ENCODE measurements at places on chromosomes 12 and 14.
A peak's percentile ranks its signal among the peaks of the same experiment; 100 is the strongest.

DNA sequence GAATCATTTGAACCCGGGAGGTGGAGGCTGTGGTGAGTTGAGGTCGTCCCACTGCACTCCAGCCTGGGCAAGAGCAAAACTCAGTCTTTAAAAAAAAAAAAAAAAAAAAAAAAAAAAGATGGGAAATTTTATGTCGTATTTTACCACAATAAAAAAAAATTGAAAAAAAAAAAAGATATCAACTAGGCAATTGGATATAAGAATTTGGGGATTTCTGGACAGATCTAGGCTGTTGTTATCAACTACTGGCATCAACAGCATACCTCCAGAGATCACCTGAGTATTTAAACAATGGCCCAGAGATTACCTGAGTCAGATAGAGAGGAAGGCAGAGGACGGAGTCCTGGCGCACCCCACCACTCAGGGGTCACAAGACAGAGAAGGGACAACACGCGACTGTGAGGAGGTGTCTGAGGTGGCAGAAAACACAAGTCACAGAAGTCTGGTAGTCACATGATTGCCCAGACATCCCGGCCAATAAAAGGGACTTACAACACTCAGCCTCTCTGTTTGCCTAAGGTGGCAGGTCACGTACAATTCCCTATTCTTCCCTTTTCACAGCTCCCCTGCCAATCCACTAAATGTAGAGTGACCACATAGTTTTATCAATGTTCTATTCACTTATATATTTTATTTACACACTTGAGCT is 1.8 kb downstream of the SPRING1 start:
- ATAC-seq = no peak

DNA sequence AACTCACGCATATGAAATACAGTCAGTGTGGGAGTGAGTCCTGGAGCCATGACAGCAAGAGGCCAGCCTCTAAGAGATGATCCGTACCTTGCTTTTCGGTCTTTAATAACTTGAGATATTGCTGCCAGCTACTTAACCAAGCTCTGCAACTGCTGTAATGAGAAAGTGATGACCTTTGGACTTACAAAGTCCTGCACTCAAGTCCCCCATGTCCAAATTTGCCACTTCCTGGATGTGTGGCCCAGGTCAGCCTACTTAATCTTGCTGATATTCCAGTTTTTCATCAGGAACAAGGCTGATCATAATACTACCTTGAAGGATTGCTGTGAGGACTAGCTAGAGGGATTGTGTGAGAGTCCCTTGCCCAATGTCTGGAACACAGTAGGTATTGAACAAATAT is 33.8 kb upstream of the DUSP6 start:
- ATAC-seq = no peak

DNA sequence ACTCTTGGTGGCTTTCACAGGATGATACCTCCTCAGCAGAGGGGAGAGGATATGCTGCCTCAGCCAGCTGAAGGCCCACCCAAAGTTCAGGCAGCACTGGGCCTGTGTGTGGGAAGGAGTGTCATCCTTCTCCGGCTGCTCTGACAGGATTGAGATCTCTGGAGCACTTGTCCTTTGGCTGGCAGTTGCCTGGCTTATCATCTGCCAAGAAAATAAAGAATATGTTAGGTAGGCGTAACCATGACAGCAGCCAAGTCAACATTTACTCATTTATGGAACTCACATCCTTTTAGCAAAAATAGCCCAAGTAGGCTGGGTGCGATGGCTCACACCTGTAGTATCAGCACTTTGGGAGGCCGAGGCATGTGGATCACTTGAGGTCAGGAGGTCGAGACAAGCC is 68.5 kb downstream of the PPFIBP1 start:
- peak; percentile 73 for ATAC-seq

- no peak for ATAC-seq
Measured at GRCh38 chr14:34056046-34056445, 105.2 kb upstream of the EGLN3 start.

DNA sequence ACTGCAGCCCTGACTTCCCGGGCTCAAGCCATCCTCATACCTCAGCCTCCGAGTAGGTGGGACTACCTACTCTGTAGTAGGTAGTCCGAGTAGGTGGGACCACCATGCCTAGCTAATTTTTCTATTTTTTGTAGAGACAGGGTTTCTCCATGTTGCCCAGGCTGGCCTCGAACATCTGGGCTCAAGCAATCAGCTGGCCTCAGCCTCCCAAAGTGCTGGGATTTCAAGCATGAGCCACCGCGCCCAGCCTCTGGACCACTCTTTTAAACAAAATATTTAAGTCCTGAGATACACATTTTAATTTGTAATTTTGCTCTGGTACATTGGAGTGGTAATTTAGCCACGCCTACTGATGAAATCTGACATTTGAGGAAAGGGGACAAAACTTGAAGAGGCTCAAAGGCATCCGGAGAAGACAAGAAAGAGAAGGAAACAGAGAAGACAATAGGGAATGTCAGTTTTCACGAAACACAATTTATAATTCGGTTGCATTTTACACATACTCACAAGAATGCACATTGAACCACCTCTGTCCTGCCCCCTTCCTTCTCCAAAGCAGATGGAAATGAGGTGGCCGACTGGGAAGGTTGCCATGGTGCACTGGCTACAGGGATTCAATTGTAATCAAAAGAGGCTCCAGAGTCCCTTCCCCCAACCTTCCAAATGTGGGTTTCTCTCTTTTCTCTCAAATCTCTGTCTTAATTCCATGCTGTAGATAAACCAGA is 9.7 kb upstream of the TUBA1A start:
- no peak for ATAC-seq

- no peak for ATAC-seq
Measured at GRCh38 chr14:98200601-98201000, 1071.4 kb downstream of the BCL11B start.

- ATAC-seq = no peak
Measured at GRCh38 chr14:85342858-85343607, 186.9 kb upstream of the FLRT2 start.

Measured in esophagus mucosa (tissue), 1 donor.